ENCODE measurements at places on chromosomes 12 and 14.
A peak's percentile ranks its signal among the peaks of the same experiment; 100 is the strongest.

GRCh38 chr12:6961695-6962284, 8.7 kb downstream of the PHB2 start:
- DNase-seq = peak; percentile 99

GRCh38 chr12:11508699-11509098, 113.3 kb upstream of the PRB2 start:
- no peak for DNase-seq

- no peak for DNase-seq
Measured at GRCh38 chr14:22122829-22123560, 449.4 kb upstream of the OR4E1 start.

GRCh38 chr12:26056335-26056734, 68.5 kb downstream of the BHLHE41 start:
- peak; percentile 89 for DNase-seq

GRCh38 chr12:20120403-20120725, 248.0 kb upstream of the PDE3A start:
- DNase-seq = no peak
